ENCODE measurements at places on chromosomes 13 and 19.

DNA sequence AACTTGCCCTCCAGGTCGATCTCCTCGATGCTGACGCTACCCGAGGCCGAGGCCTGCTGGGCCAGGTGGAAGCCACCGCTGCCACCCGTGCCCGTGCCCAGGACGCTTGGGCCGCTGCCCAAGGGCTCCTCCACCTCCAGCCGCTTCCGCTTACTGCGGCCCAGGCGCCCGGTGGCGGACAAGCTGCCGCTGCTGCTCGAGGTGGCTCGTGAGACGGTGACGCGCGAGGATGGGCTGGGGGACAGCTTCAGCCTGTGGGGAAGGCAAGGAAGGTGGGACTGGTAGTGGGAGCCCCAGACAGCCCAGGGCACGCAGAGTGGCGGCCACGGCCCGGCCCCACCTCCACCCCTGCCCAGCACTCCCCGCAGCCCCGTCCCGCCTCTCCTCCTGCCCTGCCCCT is 6.5 kb upstream of the TIMM13 start:
- DNase-seq, result no peak

DNA sequence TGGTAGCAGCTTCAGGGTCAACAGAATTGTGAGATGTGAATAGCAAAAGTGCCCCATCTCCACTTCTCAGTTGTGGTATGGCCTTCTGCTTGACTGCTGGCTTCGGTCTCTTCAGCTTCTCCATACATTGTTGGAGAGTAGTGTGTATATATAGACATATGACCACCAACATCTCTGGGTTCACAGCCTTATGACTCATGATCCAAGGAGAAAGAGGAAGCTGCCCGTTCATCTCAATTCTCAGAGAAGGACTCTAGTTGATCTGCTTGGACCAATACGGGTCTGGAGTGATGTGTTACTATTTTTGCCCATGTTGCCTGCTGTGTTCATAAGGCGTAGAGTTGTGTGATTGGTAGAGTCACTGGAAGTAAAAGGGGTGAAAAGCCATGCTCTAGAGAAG is 3.6 kb upstream of the COMMD6 start:
- no peak for DNase-seq

- peak; percentile 5 for DNase-seq
These were observed 33.0 kb downstream of the CRYL1 start for GRCh38 chr13:20492641-20493040.

- no peak for DNase-seq
These were observed 35.1 kb upstream of the FBXL3 start for GRCh38 chr13:77062097-77062496.

DNA sequence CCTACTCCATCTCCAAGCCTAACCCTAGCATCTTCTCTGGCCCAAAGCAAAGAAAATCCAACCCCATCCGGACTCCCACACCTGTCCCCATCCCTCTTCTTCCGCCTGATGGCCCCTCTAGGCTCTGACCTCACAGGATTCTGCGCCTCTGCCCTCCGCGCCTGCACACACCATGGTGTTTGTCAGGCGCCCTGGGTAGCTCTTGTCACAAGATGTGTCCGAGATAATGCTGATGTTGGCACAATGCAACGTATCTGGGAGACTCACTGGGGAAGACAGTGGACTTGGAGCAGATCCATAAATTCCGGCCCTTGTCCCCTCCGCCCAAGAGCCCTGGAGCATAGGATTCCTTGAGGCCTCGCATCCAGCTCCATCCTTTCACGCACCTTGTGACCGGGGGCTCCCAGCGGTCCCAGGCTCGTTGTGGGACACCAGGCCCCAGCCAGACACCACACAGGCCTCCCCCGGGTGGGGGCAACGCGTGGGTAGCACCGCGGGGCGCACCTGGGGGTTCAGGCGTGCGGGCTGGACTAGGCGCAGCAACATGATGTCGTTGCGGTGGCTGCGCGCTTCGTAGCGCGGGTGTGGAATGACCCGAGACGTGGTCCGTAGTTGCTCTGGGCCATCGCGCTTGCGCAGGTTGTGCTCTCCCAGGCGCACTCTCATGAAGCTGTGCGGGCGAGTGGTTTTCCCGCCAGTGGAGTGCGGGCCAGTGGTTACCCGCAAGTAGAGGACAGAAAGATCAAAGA is 3.1 kb upstream of the KLK1 start:
- no peak for DNase-seq

- no peak for DNase-seq
These were observed 500.8 kb downstream of the SLITRK6 start for GRCh38 chr13:85298387-85298924.

DNA sequence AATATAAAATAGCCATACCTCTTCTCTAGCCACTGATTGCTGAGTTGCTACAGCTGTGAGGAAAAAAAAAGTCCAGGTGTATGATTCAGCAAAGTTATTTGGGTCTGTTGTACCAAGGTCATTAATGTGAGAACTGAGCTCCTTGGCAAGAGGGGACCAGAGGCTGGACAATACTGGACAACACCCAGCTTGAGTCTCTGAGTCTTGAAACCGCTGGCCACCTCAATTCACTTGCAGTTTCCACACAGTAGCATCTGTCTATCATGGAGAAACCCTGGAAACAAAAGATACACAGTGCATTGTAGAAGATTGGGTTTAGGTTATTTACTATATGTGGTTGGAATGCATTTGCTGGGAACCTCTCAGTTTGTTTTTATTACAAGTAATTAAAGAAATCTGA is 60.4 kb downstream of the WDFY2 start:
- DNase-seq, result no peak

GRCh38 chr13:44471686-44472085 is 98.1 kb downstream of the SERP2 start:
- no peak for DNase-seq

DNA sequence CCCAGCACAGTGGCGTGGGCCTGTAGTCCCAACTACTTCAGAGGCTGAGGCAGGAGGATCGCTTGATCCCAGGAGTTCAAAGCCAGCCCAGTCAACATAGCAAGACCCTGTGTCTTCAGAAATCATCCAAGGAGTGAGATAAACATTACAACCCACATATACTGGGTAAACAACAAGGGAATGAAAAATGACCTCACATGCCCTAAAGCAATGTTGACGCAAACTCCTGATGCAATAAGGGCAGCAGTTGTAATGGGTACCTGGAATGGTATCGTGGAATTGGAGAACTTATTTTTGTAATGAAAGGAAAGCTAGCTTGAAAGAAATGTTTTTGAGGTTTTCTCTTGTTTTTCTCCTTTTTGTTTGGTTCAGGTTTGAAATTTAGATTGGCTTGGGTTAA is 24.5 kb upstream of the LGALS16 start:
- DNase-seq, result no peak

DNA sequence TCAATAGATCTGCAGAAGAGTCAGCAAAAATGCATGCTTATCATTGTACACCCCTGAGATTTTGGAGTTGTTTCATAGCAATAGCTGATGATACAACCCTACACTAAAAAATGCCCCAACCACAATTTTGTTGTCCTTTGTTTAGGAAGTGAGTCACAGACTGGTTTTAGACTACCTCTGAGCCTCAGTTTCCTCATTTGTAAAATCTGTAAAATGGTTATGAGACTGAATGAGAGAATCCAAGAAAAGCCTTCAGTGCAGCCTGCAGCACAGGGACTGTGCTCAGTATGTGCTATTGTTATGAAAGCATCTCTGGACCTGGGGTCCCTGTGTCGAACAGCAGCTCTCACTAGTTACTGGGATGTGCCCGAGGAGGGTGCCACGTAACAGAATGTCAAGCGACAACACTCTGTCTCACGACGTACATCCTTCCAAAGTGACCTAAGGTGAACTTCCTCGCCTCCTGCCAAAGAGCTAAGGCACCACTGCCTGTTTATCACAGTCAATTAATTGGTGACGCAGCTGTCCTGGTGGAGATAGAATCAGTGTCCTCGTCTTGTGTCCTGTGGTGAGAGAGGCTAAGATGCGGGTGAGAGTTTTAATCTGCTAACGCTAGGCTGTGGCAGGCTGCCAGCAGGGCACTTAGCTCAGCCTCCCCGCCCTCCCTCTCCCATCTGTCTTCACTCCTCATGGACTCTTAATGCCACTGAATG is 18.1 kb downstream of the DHRS12 start:
- DNase-seq, result peak; percentile 75

DNA sequence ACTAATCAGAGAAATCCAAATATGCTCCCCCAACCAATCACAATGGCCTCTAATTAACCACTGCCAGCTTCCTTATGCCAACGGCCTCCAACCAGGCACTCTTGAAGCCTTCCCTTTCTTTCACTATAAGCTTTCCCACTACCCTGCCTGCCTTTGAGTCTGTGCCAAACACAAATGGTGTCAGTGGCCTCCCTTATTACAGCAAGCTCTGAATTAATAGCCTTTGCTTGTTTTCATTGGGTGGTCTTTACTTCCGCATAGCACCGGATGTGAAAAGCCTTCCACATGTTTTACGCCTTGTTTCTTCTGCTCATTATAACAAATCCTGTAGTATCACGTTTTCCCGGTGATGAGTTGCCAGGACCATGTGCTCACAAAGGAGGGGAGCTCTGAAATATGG is 1.4 kb upstream of the EDDM13 start:
- DNase-seq, result no peak

GRCh38 chr13:35857769-35858168 is 273.4 kb downstream of the DCLK1 start:
- no peak for DNase-seq

GRCh38 chr19:10286803-10287737 is at the start of gene ICAM4:
TSS of gene ICAM4 (plus strand) at chr19:10286955. CDS start at chr19:10287013, 58 bp downstream.
- DNase-seq, result no peak

- no peak for DNase-seq
These were observed 126.1 kb upstream of the KL start for GRCh38 chr13:32889986-32890565.

DNA sequence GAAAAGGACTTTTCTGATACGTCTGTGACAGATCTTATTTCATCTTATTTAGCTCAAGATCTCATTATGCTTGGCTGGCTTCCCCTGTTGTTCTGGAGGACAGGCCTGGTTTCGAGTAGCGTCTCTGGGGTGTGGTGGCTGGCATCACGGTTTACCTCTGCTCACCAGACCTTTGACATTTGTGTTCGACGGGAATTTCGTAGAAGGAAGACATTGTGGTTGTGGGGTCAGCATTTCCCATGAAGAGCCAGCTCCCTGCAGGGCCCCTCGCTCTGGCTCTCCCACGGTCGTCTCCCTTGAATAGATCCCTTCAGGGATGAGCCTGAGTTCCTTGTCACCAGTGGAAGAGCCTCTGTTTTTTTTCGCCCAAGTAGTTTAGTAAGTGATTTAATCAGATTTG is 78.6 kb upstream of the TEX29 start:
- DNase-seq, result no peak

- no peak for DNase-seq
These were observed 1.2 kb downstream of the ITPKC start for GRCh38 chr19:40717880-40718773.

GRCh38 chr13:67341406-67341805 is 111.3 kb upstream of the PCDH9 start:
- DNase-seq, result no peak

DNA sequence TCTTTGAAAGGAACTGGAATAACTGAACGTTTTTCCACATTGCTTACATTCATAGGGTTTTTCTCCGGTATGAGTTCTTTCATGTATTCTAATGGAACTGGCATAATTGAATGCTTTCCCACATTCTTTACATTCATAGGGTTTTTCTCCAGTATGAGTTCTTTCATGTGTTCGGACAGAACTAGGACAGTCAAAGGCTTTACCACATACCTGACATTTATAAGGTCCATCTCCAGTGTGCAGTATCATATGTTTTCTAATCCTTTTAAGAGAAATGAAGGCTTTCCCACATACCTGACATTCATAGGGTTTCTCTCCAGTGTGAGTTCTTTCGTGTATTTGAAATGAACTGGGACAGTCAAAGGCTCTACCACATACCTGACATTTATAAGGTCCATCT is 24.7 kb downstream of the ZNF564 start:
- no peak for DNase-seq

GRCh38 chr19:33468361-33469170 is 53.0 kb downstream of the PEPD start:
- DNase-seq, result no peak

DNA sequence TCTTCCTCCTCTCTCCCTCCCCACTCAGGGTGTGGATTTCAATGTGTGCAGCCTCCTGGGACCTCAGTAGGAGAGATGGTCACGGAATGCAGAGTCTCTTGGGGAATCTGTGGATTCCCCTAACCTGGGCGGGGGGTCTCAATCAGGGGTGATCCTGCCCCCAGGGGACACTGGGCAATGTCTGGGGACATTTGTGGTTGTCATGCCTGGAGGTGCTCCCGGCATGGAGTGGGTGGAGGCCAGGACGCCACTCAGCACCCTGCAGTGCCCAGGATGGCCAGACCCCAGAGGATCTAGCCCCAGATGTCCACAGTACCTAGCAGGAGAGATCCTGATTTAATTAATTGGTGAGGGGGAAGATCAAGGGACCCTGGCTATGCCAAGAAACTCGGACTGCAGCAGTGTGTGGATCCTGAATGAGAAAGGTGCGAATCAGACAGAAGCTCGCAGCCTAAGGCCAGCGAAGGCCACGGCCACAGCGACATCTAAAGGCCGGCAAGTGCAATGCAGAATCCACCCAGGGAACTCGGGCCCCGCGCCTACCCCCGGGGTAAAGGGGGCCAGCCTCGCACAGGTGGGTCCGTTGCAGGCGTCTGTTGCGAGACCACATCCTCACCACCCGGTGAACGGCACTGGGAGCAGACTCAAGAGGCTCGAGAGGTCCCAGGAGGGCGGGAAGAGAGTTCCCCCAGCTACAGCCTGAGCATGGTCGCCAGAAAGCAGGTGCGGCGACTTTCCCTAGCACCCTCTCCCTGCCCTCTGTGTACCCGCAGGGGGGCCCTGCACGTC is 88.8 kb downstream of the GNG7 start:
- no peak for DNase-seq

GRCh38 chr13:96214824-96215445 is 125.0 kb downstream of the HS6ST3 start:
- no peak for DNase-seq

GRCh38 chr19:54653181-54653809 is 9.5 kb upstream of the LILRB4 start:
- DNase-seq, result no peak

GRCh38 chr13:73622381-73622780 is 511.8 kb downstream of the KLF12 start:
- DNase-seq, result no peak

DNA sequence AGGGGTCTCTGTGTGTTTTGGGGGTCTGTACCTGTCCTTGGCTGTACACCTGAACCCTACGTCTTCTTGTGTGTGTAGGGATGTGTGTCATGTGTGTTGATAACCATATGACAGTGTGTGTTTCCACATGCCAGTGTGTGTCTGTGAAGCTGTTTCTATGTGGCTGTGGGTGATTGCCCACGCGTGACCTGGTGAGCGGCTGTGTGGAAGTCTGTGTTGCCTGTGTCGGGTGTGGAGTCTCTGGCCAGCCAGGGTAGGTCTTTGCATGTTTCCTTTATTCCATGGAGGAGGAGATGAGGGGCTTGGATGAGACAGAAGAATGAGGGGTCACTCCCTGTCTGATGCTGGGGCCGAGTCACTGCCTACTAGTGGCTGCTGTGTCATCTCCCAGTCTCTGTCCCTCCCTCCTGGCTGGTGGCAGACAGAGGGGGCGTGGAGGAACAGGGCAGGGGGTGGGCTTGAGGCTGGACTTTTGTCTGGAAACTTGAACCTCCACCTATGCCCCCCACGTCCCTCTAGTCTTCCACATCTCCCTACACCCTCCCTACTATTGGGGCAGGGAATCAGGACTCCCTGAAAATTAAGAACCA is 2.8 kb upstream of the FOSB start:
- no peak for DNase-seq
